ENCODE measurements at places on chromosomes 16 and 17.

- DNase-seq: peak; percentile 90
These were observed 231.9 kb downstream of the SEC14L1 start for GRCh38 chr17:77372444-77373298.

DNA sequence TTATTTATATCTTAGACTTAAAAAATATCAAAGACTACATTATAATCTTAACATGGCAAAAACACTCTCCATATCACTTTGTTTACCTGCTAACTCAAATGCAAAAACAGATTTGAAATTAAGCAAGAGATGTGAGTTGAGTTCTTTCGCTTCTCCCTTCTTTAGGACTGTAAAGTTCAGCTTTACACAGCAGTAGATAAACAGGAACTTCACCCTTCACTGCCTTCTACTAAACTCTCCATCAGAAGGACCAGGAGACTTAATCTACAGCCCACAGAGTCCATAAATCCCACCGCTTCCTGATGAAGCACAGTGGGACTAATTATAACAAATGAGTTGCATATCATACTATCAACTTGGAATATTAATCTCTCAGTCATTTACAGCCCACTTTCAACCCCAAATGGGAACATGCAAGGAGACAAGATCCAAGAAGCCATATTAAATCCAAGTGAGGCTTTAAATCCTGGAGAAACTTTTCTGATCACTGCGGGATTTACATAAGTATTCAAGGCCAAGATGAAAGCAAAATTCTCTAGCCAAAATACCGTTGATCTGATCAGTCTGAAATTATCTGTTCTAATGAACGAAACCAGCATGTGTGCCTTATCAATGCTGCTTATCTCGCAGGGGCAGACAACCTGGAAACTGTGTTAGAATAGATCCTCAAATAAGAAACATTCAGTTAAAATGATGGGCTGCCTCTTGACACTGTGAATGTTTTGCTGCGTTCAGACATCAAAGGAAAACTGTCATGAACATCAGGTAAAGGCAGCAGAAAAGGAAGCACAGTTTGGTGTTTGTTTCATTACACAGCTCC, 1.6 kb downstream of the AMFR start:
- DNase-seq: no peak

- no peak for DNase-seq
These were observed 36.5 kb downstream of the HOXB1 start for GRCh38 chr17:48494335-48494734.

GRCh38 chr17:74393346-74393942, 26.1 kb downstream of the GPR142 start:
- DNase-seq: no peak

GRCh38 chr16:87493608-87494280, 920 bp upstream of the ZCCHC14 start:
- DNase-seq: no peak

- DNase-seq: no peak
These were observed 347.1 kb downstream of the SEC14L1 start for GRCh38 chr17:77487677-77488530.

GRCh38 chr16:70470141-70470926, 15.9 kb downstream of the FCSK start:
- no peak for DNase-seq

- no peak for DNase-seq
These were observed 487.0 kb downstream of the HAPSTR1 start for GRCh38 chr16:9578459-9578858.

Data from renal pelvis (tissue), 12 donors.